ENCODE measurements at places on chromosomes 7 and 10.
A peak's percentile ranks its signal among the peaks of the same experiment; 100 is the strongest.

GRCh38 chr7:111103678-111104274 lies 12.8 kb downstream of the LRRN3 start:
- no peak for DNase-seq

DNA sequence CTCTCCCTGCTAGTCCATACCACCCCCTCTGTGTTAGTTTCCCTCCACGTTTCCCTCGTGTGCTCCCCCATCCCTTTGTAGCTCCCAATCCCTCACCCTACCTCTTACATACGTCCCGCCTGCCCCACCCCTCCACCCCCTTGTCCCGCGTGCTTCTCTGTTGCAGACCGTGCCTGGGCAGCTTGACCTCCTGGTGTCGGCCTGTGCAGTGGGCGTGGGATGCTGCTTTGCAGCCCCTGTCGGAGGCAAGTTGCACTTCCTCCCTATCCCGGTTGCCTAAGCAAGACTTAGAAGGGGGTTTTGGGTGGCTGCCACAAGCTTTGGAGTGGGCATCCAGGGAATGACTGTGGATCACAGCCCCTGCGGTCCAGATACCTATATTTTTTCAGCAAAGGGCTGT lies 7.7 kb downstream of the CLCN1 start:
- DNase-seq, result no peak

DNA sequence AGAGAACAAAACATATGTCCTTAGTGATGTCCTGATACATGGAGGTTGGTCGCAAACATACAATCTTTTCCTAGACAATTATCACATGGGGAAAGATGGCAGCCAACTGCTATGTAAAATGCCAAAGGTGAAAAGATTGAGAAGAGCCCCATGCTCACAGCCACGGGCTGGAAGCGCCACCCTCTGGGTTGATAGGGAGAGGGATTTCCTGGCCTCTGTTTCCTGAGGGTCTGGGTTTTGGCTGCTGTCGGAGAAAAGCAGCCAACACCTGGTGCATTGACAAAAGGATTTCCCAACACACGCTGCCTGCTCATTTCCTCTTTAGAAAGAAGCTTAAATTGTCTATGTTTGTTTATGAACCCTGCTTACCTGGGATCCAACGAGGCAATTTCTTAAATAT lies 43.8 kb downstream of the ITIH5 start:
- no peak for DNase-seq

DNA sequence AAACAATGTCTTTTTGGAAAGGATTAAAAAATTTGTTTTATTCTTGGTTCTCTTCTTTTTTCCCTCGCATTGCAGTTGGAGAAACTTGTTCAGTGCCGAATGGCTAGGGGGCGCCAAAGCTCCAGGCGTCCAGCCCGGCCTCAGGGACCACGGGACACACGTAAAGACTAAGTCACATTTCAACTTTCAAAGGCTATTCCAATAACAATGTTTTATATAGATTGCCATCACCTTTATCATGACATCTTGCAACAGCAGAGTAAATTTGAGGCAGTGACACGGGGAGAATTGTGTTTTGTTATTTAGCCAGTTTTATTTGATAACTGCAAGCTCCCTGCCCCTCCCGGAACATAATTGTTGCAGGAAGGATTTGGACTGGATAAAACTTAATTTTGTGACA lies 2.2 kb upstream of the IGFBP3 start:
- DNase-seq, result peak; percentile 72

DNA sequence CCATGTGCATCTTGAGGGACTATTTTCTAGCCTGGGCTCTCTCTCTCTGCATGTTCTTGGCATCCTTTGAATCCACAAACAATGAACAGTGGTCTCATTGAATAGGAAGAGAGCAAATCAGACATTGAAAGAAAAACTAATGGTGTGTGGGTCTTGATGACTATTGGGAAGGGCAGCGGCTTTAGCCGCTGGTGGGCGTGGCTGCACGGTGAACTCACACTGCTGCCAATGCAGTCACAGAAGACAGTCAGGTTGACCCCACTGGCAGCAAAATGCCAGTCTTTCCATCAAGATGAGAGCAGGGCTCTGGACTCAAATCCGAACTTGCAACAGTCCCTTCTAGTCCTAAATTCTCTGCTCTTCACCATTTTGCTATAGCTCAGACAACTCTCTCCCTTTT lies 91.0 kb downstream of the ADARB2 start:
- no peak for DNase-seq

GRCh38 chr7:77912293-77912692 lies 113.7 kb downstream of the PHTF2 start:
- no peak for DNase-seq

DNA sequence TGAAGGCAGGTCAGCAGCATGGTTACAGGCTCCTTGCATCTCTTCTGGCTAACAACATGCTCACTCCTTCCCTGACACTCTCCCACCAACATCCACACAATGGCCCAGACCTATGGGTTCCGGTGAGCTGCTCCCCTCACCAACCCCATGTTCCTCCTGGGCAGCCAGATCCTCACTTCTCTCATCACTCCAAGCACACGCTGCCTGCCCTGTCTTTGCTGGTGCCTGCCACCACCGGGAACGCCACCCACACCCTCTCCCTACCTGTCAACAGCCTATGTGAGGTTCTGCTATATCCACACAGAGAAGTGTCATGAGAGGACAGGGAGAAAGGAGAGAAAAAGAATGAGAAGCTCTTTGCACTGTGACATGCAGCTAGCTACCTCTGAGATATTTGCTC lies 14.6 kb downstream of the PARP12 start:
- no peak for DNase-seq

GRCh38 chr7:16851829-16852228 lies 30.0 kb downstream of the AGR3 start:
- DNase-seq, result no peak

DNA sequence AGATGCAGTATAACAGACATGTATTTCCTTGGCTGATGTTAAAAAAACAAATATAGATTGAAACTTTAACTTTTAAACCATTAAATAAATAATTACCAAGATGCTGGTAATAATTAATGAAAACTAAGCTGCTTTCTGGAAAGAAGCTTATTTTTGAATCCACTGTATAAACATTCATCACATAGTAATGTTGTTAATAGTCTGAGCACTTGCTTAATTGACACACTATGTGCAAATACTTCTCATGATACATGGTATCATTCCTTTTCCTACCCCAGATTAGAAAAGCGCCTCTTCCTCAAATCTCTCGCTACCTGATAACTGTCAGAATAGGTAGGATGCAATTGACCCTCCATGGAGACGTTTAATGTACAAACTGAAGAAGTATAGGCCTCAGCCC lies 15.0 kb upstream of the COL28A1 start:
- no peak for DNase-seq

GRCh38 chr7:4667776-4668509 lies 14.2 kb upstream of the FOXK1 start:
- peak; percentile 95 for DNase-seq

DNA sequence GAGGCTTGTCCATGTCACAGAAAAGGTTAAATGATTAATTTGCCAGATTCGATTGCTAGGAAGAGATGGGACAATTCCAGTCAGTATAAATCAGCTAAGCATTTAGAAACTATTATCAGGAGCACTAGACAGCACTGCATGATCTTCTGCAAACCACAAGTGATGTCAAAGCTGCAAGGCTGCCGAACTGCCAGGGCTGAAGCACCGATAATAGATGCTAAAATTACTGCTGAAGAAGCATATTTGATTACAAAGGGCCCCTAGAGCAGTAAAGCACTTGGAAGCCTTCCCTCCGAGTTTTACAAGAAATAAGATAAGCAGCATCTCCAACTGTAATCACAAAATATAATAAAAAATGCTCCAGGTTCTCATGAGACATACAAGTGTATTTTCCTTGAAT lies 40.6 kb downstream of the RNLS start:
- no peak for DNase-seq

DNA sequence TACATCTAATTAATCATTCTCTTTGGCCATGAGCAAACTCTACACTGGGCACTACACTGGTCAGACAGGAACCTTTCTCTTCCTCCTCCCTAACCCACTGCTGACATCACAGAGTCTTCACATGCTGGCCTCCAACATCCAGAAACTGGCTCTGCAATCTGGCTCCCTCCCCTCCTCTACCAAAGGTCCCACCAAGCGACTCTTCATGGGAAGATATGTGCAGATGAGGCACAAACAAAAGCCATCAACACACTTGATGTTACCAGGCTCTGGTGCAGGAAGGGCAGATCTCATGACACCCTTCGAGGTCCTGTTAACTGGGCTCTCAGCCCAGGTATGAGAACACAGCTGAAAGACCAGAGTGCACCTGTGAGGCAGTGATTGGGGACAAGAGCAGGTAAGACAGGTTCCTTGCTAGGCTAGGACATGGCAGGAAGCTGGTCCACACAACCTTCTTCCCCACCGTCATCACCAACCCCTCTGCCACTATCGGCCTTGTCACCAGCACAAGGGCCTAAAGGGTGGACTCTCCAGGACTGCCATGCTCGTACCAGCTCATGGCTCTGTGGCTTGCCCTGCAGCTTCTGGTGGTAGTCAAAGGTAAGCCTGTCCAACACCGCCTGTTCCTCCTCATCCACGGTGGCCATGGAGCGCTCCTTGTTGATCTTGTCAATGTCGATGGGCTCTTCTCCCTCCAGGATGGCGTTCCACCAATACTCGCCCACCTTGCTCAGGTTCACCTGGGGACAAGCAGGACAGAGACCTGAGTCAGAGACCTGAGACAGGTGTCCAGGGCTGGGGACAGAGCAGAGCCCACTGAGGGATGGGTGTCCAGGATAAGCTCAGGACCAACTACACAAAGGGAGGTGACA lies 66.6 kb upstream of the CAMK2B start:
- DNase-seq, result peak; percentile 40

- no peak for DNase-seq
Observed at GRCh38 chr10:14949291-14949690, 4.6 kb downstream of the DCLRE1C start.

DNA sequence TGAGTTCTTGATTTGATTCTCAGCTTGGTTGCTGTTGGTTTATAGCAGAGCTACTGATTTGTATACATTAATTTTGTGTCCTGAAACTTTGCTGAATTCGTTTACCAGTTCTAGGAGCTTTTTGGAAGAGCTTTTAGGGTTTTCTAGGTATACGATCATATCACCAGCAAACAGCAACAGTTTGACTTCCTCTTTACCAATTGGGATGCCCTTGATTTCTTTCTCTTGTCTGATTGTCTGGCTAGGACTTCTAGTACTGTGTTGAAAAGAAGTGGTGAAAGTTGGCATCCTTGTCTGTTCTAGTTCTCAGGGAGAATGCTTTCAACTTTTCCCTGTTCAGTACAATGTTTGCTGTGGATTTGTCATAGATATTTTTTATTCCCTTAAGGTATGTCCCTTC lies 86.2 kb downstream of the PLXDC2 start:
- DNase-seq, result no peak

DNA sequence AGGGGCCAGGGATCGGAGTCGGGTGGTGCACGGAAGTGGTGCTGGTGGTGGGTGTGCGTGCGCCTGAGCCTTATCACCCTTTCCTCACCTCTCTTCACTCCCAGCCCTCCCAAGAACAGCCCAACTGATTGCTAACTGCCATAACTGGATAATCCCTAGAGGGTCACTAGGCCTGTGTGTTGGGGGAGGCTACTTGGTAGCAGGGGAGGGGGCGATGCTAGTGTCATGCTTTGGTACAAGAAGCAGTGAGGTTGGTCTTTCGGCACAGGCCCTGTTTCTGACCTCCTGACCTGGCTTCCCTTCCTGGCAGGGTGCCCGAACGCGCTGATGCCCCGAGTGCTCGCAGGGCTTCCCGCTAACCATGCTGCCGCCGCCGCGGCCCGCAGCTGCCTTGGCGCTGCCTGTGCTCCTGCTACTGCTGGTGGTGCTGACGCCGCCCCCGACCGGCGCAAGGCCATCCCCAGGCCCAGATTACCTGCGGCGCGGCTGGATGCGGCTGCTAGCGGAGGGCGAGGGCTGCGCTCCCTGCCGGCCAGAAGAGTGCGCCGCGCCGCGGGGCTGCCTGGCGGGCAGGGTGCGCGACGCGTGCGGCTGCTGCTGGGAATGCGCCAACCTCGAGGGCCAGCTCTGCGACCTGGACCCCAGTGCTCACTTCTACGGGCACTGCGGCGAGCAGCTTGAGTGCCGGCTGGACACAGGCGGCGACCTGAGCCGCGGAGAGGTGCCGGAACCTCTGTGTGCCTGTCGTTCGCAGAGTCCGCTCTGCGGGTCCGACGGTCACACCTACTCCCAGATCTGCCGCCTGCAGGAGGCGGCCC lies 652 bp downstream of the KAZALD1 start:
- no peak for DNase-seq

- DNase-seq, result no peak
Observed at GRCh38 chr7:100088095-100088620, 611 bp upstream of the COPS6 start.

DNA sequence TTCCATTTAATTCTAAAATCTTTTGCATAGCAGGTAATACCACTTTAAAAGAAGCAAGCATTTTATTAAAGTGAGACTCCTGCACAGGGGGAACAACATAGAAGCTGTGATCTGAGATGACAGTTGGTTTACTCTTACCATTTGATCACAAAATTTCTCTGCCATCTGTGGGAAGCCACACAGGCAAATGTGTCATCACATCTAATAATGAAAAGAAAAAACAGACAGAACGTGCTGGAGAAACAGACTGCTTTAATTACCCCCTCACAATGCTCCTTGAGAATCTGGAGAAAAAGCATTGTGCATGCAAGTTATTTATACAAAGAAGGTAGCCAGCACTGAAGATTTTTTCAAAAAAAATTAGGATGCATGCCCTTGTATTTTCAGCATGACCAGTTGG lies 165.2 kb upstream of the PTER start:
- no peak for DNase-seq

DNA sequence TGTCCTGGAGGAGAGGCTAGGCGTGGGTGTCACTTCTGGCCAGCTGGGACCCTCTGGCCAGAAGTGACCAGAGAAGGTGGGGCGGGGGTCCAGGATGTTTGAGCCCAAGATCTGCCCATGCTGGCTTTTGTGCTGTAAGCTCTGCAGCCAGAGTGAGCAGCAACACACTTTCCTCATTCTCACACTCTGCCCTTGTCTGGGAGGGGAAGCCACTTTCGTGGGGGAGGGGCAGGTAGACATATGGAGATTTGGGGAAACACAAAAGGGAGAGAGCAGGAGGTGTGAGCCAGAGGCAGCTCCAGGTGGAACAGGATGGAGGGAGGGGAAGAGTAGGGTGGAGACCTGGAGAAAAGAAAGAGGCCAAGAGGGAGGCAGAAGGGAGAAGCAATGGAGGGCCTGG lies 31.5 kb upstream of the ADCYAP1R1 start:
- no peak for DNase-seq

- no peak for DNase-seq
Observed at GRCh38 chr10:52128056-52128683, 185.9 kb upstream of the DKK1 start.

GRCh38 chr7:37320848-37321468 lies 127.7 kb downstream of the ELMO1 start:
- no peak for DNase-seq

GRCh38 chr10:103609231-103610082 lies 116.0 kb downstream of the NEURL1 start:
- DNase-seq, result no peak

DNA sequence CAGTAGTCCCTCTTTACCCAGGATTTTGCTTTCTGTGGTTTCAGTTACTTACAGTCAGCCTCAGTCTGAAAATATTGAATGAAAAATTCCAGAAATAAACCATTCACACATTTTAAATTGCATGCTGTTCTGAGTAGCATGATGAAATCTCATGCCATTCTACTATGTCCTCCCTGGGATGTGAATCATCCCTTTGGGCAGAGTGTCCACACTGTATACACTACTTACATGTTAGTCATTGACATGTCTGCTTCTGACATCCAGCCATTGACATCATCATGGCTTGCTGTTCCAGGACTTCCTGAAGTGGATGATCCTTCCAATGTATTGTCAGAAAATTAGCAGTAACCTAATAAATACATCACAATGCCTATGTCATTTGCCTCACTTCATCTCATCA lies 34.6 kb upstream of the MALRD1 start:
- no peak for DNase-seq
